ENCODE measurements at places on chromosomes 6 and 20.

- no peak for DNase-seq
These were observed 184.5 kb downstream of the COL21A1 start for GRCh38 chr6:56062836-56063235.

DNA sequence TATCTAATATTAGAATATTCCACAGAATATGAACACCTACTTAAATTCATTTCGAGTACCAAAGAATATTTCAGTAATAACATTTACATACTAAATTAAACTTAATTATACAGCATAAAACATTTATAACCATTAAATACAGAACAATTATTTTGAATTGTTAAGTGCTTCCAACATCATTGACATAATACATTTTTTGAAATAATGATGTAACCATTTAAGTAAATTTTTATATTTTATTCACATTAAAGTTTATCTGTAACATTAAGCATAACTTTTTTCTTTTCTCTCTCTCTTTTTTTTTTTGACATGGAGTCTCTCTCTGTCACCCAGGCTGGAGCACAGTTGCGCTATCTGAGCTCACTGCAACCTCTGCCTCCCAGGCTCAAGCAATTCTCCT is 44.5 kb downstream of the FUT9 start:
- DNase-seq: no peak

- DNase-seq: no peak
These were observed 3.5 kb downstream of the ENPP3 start for GRCh38 chr6:131640576-131640975.

DNA sequence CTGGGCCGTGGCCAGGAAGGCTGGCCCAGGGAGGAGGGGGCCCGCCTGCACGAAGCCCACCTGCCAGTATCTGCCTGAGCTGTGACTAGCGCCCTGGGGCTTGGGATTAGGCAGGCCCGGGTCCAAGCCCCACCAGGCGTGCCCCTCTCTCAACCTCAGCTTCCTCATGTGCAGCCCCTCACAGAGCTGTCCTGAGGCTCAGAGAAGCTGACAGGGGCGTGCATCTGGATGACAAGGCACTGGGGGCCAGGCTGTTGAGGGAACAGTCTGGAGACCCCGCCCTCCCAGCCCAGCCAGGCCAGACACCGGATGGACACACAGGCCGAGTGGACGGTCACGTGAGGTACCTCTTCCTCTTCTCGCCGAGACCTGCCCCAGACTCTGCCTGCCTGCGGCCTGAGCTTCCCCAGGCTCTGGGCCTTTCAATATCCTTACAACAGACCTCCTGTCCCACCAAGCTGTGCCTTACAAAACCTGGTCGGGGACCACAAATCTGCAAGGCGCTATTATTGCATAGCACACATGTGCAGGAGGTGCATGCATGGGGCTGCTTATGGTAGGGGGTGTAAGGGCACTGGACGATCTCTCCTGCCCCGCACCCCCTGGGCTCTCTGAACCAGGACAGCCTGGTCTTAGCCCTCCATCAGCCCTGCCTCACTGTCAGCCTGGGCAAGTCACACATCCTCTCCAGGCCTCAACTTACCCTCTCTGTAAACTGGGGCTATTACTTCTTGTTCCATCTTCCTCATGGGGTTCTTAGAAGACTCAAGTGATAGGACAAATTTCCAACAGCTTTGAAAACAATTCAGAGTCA is 20.0 kb downstream of the NOL4L start:
- DNase-seq: no peak

DNA sequence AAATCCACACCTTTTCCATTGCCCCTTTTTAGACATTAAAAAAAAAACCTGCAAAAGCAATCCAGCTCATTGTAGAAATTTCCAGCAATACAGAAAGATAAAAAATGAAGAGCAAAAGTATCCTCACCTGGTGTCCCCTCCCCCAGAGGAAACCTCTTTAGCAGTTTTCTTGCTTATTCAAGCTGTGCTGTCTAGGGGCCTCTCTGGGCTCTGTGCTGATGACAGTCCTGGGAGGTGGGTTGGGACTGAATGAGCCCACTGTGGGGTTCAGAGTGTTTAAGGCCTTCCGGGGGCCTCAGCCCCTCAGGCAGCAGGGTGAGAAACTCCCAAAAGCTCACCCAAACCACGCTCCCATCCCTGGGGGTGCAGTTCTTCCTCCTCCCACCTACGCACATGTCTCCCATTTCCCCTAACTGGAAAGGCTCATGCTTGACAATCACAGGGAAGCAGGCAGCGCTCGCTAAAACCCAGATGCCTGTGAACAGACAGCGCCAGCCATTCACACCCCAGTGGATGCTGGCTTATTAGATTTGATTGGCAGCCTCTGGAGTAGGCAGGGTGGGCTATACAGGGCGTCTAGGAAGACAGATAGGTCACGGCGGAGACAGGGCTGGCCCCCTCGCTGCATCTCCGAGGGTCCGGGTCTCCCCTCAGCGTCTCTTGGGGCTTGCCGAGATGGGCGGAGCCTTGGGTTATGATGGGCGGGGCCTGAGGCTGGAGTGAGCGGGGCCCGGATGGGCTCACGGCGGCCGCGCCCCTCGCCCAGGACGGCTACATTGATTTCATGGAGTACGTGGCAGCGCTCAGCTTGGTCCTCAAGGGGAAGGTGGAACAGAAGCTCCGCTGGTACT is 4.6 kb downstream of the GUCA1A start:
- DNase-seq: no peak

DNA sequence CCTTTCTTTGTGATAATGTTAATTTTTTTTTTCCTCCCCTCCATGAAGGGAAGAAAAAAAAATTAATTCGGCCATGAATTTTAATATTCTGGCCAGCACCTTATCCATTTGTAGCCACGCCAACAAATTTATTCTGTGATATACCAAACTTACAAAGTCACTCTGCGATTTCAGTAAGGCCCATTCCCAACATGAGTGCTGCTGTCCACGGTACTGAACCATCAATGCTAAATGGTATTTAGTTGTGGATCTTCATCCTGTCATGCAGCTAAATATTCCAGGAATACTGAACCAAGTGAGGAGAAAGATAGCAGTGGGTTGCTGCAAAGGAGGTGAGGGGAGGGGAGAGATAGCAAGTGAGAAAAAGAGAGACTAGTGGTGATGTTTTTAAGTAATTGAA is 19.5 kb upstream of the RSPH4A start:
- no peak for DNase-seq

GRCh38 chr6:149484733-149485700 is at the start of gene ZC3H12D:
TSS of gene ZC3H12D (minus strand) at chr6:149485014. CDS start at chr6:149474543, 10,471 bp downstream.
- peak; percentile 92 for DNase-seq

- peak; percentile 83 for DNase-seq
These were observed 25.3 kb upstream of the TOP1 start for GRCh38 chr20:41003143-41003935.

GRCh38 chr6:138776659-138777058 is 3.1 kb downstream of the CCDC28A start:
- no peak for DNase-seq

DNA sequence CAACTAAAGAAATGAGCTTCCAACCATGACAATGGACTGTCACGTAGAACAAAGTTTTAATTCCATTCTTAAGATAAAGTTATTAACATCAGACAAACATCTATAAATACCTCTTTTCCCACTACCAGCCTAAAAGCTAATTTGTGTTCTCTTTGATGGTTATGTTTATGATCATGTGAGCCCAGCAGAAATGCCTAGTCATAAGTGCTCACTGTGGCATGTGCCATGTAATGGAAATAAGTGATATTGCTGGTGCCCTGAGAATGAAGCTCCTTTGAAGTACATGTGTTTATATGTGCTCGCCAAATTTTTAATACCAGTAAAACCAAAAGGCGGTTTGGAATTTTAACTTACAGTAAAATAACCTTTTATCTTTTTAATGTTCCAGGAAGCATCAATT is 205.8 kb downstream of the ISM1 start:
- no peak for DNase-seq

DNA sequence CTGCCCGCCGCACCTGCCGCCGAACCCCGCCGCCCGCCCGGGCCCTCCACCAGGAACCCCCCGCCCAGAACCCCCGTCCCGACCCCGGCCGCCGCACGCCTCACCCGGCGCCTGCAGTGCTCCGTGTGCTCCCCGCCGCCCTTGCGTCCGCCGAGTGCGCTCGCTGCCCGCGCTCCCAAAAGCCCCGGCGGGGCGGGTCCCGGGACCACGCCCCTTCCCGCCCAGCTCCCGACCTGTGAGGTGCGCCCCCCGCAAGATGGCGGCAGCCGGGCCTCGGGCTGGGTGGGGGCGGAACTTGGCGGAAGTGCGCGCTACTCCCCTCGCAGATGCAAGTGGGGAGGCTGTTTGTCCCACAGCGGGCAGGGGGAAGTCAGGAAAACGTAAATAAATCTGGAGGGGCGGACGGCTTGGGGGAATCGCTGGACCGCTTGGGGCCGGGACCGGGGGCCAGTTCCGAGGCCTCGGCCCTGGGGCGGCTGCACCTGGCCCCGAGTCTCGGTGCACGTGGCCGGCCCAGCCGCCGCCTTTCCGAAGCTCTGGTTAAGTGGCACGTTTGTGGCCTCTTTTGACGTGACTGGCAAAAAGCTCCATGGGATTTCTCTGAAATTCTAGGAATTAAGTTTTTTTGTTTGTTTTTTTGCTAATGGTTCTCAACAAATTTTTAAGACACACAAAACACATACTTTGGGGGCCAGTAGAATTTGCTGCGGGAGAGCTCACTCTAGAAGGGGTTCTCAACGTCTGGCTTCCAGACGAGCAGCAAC is at the start of gene EZR:
Gene EZR (minus strand): TSS at position 156 of the 764 bp plus-strand sequence. CDS start 1,275 bp downstream, outside the sequence.
- DNase-seq: peak; percentile 93

DNA sequence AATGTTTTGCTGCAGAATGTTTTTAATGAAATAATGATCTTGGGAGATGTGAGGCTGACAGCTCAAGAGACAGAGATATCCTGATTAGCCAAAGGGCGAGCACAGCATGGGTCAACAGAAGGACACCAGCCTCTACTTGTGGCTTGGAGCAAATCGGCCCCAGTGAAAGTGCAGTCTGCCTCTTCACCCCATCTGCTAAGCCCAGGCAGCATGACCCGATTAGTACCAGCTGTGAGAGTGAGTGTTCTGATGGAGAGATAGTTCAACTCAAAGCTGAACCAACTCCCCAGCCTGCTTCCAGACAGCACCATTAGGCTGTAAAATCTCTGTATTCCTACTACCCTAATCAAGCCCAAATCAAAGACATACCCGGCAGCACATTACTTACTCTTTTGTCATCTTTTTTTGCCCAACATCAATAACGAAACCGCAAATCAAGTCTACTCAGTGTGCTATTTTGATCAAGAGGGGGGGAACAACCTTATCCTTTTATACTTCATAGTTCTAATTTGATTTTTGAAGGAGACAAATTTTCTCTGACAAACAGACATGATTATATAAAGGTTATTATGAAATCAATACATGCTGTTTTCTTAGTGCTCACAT is 514.1 kb upstream of the NRSN1 start:
- no peak for DNase-seq

GRCh38 chr6:69783108-69783507 is 13.7 kb downstream of the LMBRD1 start:
- DNase-seq: no peak

DNA sequence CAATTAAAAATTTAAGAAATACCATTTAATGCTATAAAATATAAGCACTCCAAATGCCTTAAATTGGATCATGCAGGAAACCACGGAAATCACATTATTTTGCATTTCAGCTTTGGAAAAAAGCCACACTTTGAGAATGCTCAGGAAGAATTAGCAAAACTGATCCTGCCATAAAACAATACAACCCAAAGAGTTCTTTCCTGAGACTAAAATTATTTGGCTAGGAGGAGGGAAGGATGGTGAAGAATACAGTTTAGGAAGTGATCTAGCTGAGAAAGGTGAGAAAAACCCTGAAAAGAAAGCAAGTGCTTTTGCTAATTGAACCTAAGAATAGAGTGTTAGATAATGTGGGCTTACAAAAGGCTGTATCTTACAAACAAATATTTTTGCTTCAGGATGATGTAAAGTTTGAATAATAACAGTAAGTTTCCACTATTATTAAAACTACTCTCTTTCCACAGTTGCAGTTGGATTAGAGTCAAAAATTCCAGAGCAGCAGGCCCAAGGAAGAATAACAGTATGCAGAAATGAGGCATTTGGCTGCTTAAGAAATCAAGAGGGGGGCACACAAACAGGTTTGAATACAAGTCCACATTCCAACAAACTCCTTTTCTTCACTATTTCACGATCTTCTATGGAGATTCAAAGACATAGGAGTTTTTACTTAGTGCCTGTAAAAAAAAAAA is 565.4 kb downstream of the RFPL4B start:
- no peak for DNase-seq
